CD4-positive, alpha-beta T cell treated with Interleukin-4 for 4 hours (primary cell): ENCODE measurements at places on chromosomes 3 and 15.

GRCh38 chr3:1171320-1171719, 78.5 kb downstream of the CNTN6 start:
- no peak for DNase-seq

- no peak for DNase-seq
Measured at GRCh38 chr15:37903919-37904625, 30.4 kb upstream of the TMCO5A start.

DNA sequence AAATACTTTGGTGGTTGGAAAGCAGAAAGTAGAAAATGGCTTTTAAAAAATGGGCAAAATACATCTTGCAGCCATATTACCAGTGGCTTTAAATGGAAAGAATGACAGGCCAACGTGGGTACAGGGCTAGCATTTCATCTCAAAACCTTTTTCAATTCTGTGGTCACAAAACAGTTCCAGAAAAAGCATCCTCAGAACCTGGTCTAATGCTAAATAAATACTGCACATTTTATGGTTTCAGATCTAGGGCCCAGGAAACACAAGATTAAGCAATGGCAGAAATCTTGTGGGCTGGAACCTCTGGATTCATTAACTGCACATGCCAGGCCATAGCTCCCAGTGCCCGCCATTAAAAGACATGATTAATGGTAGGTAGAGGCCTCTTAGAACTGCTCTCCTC, 470.2 kb upstream of the RASGRP1 start:
- no peak for DNase-seq

DNA sequence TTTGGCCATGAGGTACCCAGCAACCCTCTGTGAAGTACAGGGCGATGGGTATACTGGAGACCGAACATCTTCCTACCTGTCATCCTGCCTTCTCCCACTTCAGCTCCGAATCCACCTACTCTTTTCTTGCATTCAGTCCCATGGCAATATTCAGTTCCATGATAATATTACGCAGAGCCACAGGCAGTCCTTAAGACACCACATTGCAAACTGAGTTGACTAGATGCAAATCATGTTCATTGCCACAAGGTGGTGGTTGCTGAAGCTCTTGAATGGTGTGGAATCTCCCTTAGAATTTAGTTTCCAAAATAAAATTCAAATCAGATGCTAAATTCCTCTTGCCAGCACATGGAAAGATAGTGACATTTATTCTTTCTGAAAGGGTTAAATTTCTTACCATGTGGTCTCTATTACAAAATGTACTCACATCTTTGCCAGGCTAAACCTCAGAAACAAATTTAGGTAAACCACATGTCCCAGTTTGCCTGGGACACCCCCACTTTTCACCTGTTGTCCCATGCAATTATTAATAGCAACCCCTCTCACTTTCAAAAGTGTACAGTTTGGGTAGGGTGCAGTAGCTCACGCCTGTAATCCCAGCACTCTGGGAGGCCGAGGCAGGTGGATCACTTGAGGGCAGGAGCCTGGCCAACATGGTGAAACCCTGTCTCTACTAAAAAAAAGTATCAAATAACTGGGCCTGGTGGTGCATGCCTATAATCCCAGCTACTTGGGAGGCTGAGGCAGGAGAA, 1.7 kb upstream of the NME9 start:
- DNase-seq = no peak

DNA sequence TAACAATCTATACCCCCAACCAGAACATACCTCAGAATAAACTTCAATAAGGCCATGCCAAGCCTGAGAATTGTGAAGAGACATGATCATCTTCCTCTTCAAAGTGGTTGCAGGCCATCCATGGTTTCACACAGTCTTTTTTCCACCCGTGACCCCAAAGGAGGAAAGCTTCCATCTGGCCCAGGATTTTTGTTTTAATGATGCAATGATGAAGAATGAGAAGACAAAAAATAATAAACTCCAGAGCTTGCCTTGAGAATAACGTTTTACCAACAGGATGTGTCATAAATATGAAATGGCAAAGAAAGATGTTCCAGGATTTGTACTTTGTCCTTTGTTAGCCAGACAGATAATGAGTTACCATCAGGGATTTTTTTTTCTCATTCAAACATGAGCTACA, 201.9 kb downstream of the WNT5A start:
- no peak for DNase-seq

DNA sequence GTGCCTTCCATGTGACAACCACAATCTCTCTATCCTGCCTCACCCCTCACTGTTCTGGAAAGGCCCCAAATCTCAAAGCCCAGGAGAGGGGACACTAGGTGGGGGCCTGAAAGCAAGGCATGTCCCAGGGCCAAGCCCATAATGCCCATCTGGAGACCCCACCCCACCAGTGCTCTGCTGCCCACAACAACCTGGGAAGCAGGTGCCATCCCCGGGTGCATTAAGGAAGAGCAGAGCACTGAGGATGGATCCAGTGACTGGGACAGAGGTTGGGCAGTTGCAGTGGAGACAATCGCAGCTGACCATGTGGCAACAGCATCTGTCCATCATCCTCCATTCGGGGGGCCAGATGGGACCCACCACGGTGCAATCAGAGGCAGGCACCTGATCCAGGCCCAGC, 106.2 kb upstream of the PRR20G start:
- no peak for DNase-seq

DNA sequence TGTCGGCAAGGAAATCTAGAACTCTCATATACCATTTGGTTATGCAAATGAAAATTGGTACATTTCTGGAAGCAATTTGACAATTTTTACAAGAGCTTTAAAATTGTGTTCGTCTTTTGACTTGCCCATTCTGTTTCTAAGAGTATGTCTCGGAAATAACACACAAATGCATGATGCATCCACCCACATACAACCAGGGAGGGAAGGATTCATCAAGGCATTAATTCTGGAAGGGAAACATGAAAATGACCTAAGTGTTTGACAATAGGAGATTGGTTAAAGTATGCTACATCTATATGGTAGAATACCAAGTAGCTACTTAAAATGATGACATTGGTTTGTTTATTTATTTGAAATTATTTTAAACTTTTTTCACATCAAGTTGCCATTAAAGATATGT, 58.6 kb downstream of the PIAS1 start:
- DNase-seq = no peak

GRCh38 chr3:105809208-105809888, 59.5 kb downstream of the CBLB start:
- DNase-seq = no peak
